ENCODE measurements at places on chromosomes 5 and 9.

GRCh38 chr5:9149988-9150387 lies 395.9 kb downstream of the SEMA5A start:
- peak; percentile 82 for DNase-seq

- DNase-seq, result no peak
These were observed 18.7 kb downstream of the C5orf58 start for GRCh38 chr5:170251462-170251861.

GRCh38 chr5:169027501-169028061 lies 273.4 kb downstream of the SLIT3 start:
- no peak for DNase-seq

DNA sequence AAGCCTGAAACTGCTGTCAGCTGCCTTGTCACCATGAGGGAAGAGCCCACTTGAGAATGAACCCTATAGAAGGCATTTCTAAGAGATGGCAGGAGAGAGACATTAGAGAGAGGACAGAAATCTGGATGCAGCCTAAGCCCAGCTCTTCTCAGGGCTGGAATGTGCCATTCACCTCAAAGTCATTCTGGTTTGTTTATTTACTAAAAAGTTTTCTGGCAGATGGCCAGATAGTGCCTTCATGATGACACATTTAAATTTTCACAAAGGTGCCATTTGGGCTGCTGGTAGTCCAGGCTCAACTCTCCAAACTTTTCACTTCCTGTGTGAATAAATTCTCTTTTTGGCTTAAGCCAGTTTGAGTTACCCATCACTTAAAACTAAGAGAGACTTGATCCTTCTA lies 144.6 kb upstream of the ZNF366 start:
- no peak for DNase-seq

GRCh38 chr9:90921104-90921503 lies 119.5 kb downstream of the SYK start:
- DNase-seq, result no peak

- no peak for DNase-seq
These were observed 344.1 kb downstream of the SEMA5A start for GRCh38 chr5:9201761-9202160.

DNA sequence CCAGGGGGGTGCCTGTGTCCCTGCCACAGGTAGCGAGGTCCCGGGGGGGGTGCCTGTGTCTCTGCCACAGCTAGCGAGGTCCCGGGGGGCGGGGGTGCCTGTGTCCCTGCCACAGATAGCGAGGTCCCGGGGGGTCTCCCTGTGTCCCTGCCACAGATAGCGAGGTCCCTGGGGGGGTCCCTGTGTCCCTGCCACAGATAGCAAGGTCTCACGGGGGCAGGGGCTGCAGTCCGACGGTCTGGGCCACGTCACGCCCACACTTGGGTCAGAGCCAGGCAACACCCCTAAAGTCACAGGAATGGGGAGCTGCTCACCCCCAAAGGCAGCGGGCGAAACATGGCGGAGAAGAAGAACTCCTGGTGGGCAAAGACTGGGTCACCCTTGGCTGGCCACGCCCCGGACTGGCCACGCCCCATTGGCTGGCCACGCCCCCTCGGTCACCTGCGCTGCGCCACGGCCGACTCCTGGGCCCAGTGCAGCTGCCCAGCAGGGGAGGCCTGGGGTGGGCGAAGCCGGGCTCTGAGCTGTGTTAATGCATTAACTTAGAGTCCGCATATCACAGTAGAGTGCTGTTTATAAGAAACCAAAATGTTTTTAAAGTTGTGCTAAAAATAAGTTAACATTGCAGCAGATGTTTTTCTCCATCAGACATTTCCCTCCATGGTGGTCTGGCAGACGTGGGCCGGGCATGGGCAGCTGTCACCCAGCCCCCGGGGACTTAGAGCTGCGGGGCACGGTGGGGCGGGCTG lies 7.0 kb downstream of the NOXA1 start:
- no peak for DNase-seq

Measured in fibroblast of upper back skin (primary cell).